Osteoblast (primary cell): ENCODE measurements at places on chromosomes 7 and 10. TPM values are rescaled to one million over a fixed set of nuclear protein-coding genes. Genes with fewer than 3 reads are reported as not detected.

The VWA2 gene
- total RNA-seq = under 0.01 TPM in 1 of 2 replicates, not detected in the other

The DPY19L1 gene
- 27.1 and 36.2 TPM in 2 replicates for total RNA-seq

The KCNMA1 gene
- total RNA-seq = 72.2 and 77.8 TPM in 2 replicates

The INPP5A gene
- total RNA-seq = 20.9 and 22.8 TPM in 2 replicates

The XPNPEP1 gene
- 123 and 140 TPM in 2 replicates for total RNA-seq

The PALD1 gene
- total RNA-seq = under 0.01 and 0.29 TPM in 2 replicates

The TWIST1 gene
- total RNA-seq = 101 and 113 TPM in 2 replicates

The ABCA13 gene
- 3.6 and 4.4 TPM in 2 replicates for total RNA-seq

DNA sequence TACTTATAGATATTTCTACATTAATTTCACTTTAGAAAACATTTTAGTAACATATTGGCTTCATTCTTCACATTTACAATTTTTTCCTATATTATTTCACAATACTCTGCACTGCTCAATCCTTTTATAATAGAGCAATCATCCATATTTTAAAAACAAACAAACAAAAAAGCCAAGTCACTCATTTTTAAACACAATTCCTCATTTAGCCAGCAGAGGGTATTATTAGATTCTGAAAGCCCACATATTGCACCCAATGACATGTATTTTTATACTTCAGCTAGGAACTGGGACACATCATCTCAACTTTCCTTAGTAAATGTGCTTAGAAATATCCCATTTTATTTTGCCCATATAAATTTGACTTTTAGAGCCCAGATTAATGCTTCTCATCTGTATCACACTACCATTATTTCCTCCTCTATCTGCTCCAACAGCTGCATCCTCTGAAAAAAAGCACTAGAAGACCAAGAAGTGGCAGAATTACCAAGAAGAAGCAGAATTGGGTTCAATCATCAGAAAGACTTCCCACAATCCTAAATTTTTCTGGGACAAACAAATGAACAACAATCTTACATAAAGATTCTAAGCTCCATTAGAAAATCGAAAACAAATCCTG, 29.5 kb downstream of the CTNNA3 start:
- H3K36me3 ChIP-seq = no peaks in the 10 kb centered on the region
- no peaks in the 10 kb centered on the region for H3K27me3 ChIP-seq
- peak; percentile 17 for DNase-seq
- H3K4me1 ChIP-seq = no peaks in the 10 kb centered on the region

DNA sequence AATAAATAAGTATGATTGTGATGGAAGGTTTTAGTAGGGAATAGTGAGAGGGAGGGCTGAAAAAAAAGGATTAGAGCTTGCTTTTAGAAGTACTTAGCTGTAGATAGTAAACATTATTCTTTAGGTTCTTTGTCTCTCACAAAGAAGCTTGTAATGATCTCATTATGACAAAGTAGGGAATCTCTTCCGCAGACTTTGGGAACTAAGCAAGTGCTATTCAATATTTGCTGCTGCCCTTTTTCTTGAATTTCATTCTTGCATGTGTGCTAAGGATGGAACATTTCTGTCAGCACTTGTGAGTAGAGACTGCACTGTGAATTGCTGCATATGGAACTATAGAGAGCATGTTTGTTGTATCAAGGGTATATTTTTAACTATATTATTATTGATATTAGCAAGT, 173.4 kb downstream of the ST7 start:
- H3K36me3 ChIP-seq = no peaks in the 10 kb centered on the region
- H3K4me1 ChIP-seq = peaks cover 67% of the 10 kb centered on the region
- H3K27me3 ChIP-seq = no peaks in the 10 kb centered on the region
- no peak for DNase-seq
- H3K4me3 ChIP-seq = no peak overlapping the region

- H3K27me3 ChIP-seq = peaks cover 3% of the 10 kb centered on the region
- DNase-seq = peak; percentile 93
- no peaks in the 10 kb centered on the region for H3K36me3 ChIP-seq
These were observed 12.7 kb upstream of the LARP4B start for GRCh38 chr10:944034-944831.

GRCh38 chr7:40570223-40570622, 435.4 kb downstream of the SUGCT start:
- peak; percentile 36 for DNase-seq
- H3K4me1 ChIP-seq = peaks cover 19% of the 10 kb centered on the region
- H3K27me3 ChIP-seq = no peaks in the 10 kb centered on the region

DNA sequence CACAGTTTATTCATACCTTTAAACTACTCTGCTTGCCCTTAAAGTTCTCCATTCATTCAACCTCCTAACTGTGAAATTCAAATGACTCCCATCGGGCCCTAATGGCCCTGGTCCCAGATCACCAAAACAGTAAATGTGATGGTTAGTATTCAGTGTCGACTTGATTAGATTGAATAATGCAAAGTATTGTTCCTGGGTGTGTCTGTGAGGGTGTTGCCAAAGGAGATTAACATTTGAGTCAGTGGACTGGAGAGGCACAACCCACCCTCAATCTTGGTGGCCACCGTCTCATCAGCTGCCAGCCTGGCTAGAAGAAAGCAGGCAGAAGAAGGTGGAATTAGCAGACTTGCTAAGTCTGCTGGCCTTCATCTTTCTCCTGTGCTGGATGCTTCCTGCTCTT, 80.1 kb upstream of the PLXNA4 start:
- no peaks in the 10 kb centered on the region for H3K36me3 ChIP-seq
- H3K27ac ChIP-seq = no peak overlapping the region
- H3K4me3 ChIP-seq = no peak overlapping the region
- DNase-seq = no peak
- no peaks in the 10 kb centered on the region for H3K27me3 ChIP-seq
- peaks cover 10% of the 10 kb centered on the region for H3K4me1 ChIP-seq

DNA sequence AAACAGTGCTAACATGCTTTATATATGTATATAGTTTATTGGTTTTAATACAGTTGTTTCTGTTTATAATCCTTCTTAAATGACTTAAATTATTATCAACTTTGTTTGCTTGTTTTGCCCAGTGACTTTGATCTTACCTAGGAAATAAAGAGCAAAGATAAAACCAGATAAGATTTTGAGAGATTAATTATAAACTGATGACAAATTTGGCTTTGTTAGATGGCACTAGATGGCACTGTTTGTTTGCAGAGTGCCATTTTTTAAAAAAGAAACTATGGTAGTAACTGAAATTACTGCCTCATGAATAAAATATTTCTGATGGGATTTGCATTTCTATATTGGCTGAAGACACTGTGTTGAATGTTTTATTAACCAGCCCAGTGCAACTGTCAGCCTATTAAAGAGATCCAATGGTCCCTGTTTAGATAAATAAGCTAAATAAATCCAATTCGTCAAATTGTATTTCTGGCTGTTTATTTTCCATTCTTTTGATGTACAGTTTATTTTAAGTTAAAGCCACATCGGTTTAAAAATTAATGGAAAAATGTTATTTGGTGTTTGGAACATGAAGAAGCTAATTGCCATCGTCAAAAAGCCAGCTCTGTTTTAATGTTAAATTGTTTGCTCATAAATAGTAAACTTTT, 28.7 kb downstream of the VTI1A start:
- no peaks in the 10 kb centered on the region for H3K36me3 ChIP-seq
- no peaks in the 10 kb centered on the region for H3K27me3 ChIP-seq
- DNase-seq = no peak
- H3K27ac ChIP-seq = no peak overlapping the region
- no peak overlapping the region for H3K4me3 ChIP-seq

- peaks cover 13% of the 10 kb centered on the region for H3K36me3 ChIP-seq
- H3K4me1 ChIP-seq = peaks cover 64% of the 10 kb centered on the region
- H3K4me3 ChIP-seq = no peak overlapping the region
These were observed 138.4 kb downstream of the BICC1 start for GRCh38 chr10:58651040-58651439.

GRCh38 chr7:51344406-51345138, 28.0 kb upstream of the COBL start:
- DNase-seq = no peak
- no peaks in the 10 kb centered on the region for H3K36me3 ChIP-seq
- H3K4me1 ChIP-seq = no peaks in the 10 kb centered on the region
- no peaks in the 10 kb centered on the region for H3K27me3 ChIP-seq
- no peak overlapping the region for H3K27ac ChIP-seq

GRCh38 chr7:144416341-144416740, 12.8 kb upstream of the NOBOX start:
- H3K27ac ChIP-seq = no peak overlapping the region
- H3K27me3 ChIP-seq = no peaks in the 10 kb centered on the region
- H3K36me3 ChIP-seq = no peaks in the 10 kb centered on the region
- H3K4me1 ChIP-seq = no peaks in the 10 kb centered on the region

GRCh38 chr7:127415060-127415742, 22.7 kb upstream of the ZNF800 start:
- no peak for DNase-seq
- no peaks in the 10 kb centered on the region for H3K36me3 ChIP-seq
- peaks cover 4% of the 10 kb centered on the region for H3K27me3 ChIP-seq
- no peaks in the 10 kb centered on the region for H3K4me1 ChIP-seq

GRCh38 chr7:104903846-104904245, 110.2 kb upstream of the KMT2E start:
- H3K36me3 ChIP-seq = no peaks in the 10 kb centered on the region
- no peak overlapping the region for H3K4me3 ChIP-seq
- H3K27ac ChIP-seq = no peak overlapping the region
- no peak for DNase-seq

GRCh38 chr7:81267508-81267907, 348.7 kb upstream of the SEMA3C start:
- H3K27ac ChIP-seq = no peak overlapping the region
- H3K27me3 ChIP-seq = no peaks in the 10 kb centered on the region
- DNase-seq = no peak
- H3K4me1 ChIP-seq = no peaks in the 10 kb centered on the region

DNA sequence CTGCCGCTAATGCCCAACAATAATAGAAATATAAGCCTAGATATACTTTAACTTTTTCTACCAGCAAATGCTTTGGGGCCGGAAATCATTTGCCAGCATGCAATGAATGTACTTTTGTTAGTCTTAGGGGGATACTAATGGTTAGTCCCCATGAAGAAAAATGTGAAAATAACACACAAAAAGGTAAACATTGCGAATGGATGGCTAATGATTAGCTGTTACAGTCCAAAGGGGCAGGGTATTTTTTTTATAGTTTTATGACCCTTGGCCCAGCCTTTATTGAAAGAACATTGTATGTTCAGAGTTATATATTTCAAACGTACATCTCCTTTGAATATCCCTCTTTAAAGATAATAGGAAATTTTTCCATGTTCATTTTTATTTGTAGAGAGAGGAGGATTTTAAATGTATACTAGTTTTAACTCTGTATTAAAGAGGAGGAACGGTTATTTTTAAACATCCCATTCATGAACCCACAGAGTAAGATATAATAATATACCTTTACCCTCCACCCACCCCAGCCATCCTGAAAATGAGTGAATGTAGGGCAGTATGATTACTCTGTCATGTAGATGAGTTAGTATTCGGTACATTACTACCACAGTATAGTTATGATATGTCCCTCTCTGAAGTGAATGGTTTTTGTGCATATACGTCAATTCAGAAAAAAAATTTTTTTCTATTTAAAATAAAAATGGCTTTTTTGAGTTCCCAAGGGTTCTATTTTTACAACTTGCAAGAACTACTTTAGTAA, 63.6 kb downstream of the ARID5B start:
- peaks cover 19% of the 10 kb centered on the region for H3K4me1 ChIP-seq
- H3K27ac ChIP-seq = no peak overlapping the region
- H3K4me3 ChIP-seq = no peak overlapping the region
- no peak for DNase-seq
- peaks cover 4% of the 10 kb centered on the region for H3K36me3 ChIP-seq

GRCh38 chr10:48234787-48235186, 39.7 kb downstream of the FRMPD2 start:
- no peaks in the 10 kb centered on the region for H3K4me1 ChIP-seq
- peaks cover 9% of the 10 kb centered on the region for H3K27me3 ChIP-seq
- no peak for DNase-seq
- no peak overlapping the region for H3K27ac ChIP-seq

DNA sequence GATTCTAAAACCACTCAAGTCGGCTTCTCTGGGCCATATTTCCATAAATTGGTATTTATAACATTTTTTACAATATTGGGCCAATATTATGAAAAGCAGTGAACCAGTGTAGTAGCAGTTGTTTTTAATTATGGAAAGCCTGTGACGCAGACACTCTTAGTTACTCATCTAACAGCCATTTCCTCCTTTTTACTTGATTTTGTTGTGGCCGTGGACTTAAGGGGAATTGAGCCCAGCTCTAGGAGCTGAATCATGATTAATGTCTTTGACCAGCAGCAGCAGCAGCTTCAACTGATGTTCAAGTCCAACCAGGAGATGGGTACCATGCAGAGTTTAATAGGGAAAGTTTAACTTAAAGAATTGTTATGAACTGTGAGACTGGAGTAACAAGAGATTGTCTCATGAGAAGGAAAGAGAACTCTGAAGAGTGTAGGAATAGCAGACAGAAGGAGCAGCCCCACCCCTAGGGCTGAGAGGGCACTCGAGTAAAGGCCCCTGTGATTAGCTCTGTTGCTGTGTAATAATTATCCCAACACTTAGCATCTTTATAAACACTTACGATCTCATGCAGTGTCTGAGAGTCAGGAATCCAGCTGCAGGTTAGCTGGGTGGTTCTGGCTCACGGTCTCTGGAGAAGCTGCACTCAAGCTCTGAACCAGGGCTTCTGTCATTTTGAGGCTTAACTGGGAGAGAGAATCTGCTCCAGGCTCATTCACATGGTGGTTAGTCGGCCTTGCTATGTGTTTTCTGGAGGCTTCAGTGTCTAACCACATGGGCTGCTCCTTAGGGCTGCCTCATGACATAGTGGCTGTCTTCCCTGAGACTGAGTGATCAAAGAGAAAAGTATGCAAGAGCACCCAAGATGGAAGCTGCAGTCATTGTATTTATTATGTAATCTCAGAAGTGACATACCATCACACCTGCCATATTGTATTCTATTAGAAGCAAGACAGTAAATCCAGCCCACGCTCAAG, 4.6 kb downstream of the LANCL2 start:
- no peak overlapping the region for H3K4me3 ChIP-seq
- peak; percentile 71 for DNase-seq
- H3K4me1 ChIP-seq = peaks cover 16% of the 10 kb centered on the region
- H3K27ac ChIP-seq = no peak overlapping the region
- H3K27me3 ChIP-seq = no peaks in the 10 kb centered on the region

- peaks cover 2% of the 10 kb centered on the region for H3K27me3 ChIP-seq
- no peak overlapping the region for H3K4me3 ChIP-seq
- no peaks in the 10 kb centered on the region for H3K36me3 ChIP-seq
- H3K4me1 ChIP-seq = no peaks in the 10 kb centered on the region
These were observed 120.3 kb upstream of the PTPRZ1 start for GRCh38 chr7:121752706-121753105.
